ENCODE measurements at places on chromosomes 7 and 10.

GRCh38 chr7:31095286-31096197 lies 43.4 kb downstream of the ADCYAP1R1 start:
- DNase-seq, result no peak

GRCh38 chr10:100114976-100115770 lies 33.5 kb upstream of the CPN1 start:
- no peak for DNase-seq

DNA sequence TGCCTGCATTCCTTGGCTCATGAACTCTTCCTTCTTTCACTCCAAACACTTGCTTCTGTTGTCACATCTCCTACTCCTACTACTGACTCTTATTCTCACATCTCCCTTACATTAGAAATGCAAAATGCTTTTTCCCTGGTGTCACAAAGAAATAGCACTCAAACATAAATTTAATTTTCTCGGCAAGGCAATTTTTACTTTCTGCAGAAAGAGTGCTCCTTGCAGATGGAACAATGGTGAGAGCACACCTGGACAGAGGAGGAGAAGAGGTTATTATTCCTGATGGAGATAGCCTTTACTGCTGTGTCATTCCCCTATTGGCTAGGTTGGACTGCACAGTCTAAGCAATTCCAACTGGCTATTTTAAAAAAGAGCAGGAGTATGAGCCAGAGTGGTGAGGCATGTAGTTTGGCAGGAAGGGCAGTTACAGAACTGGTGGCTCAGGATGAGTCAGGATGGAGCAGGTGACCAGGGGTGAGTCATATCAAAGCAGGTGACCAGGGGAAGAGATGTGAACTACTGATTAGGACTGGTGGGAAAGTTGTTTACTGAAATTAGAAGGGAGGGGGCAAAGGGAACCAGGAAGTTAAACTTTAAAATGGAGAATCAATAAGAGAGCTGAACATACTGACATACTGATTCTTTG lies 52.9 kb downstream of the CYP2C9 start:
- no peak for DNase-seq

- no peak for DNase-seq
Observed at GRCh38 chr7:159034988-159035387, 109.7 kb downstream of the VIPR2 start.

DNA sequence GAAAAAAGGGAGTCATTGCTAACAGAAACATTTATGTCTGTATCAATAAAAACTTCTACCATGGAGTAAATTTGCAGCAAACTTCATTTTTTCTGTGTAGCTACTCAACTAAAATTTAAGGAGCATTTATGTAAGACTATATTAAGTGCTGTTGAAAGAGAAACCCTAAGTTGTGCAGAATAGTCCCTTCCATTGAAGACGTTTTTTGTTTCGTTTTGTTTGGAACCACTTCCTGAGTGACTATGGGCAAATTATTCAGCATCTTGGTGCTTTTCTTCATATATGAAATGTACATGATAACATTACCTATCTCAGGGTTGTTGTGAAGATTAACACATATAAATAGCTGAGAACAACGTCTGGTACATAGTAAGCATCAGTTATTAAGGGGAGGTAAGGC lies 24.3 kb downstream of the SEM1 start:
- DNase-seq, result no peak

DNA sequence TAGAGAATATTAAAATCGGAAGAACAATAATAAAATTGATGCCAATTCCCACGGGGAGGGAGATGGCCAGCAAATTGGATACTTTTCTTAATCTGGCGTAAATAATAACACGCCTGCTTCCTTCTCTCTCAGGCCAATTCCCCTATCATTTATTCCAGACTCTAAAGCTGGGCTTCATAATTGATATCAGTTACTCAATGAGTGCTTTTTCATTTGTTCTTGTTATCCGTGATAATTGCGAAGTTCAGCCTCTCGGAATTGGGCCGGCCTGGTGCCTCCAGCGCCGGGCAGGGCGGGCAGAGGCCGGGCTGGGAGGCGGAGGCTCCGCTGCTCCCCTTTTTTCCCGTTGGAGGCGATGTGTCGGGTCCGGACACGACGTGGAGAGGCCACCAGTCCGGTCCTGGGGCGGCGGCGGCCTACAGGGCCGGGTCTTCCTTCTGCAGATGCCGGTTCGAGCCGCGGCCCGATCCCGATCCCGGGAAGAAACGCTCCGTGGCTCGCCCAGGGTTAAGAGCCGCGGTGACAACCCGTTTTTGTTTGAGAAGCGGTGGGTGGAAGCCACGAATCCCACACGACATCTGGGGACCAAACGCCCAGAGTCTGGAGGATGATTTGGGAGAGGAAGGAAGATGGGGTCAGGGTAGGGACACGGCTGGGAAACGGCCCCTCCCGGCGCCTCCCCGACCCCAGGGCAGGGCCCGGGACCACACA lies 13.6 kb downstream of the UNCX start:
- DNase-seq, result no peak

DNA sequence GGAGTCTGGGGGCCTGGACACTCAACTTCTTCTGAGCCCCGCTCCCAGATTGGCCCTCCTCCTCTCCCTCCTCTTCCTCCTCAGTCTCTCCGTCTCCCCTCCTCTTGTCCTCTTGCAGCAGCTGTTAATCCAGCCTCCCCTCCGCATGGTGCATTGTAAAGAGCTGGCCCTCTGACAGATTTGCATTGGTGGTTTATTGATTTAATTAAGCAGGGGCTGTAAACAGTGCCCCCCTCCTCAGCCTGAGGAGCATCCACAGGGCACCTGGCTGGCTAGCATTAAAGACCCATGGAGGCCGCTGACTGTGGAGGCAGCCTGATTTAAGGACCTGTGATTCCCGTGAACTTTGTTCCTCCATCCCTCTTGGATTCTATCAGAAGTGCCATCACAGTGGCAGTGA lies 28.9 kb upstream of the PCBD1 start:
- no peak for DNase-seq

DNA sequence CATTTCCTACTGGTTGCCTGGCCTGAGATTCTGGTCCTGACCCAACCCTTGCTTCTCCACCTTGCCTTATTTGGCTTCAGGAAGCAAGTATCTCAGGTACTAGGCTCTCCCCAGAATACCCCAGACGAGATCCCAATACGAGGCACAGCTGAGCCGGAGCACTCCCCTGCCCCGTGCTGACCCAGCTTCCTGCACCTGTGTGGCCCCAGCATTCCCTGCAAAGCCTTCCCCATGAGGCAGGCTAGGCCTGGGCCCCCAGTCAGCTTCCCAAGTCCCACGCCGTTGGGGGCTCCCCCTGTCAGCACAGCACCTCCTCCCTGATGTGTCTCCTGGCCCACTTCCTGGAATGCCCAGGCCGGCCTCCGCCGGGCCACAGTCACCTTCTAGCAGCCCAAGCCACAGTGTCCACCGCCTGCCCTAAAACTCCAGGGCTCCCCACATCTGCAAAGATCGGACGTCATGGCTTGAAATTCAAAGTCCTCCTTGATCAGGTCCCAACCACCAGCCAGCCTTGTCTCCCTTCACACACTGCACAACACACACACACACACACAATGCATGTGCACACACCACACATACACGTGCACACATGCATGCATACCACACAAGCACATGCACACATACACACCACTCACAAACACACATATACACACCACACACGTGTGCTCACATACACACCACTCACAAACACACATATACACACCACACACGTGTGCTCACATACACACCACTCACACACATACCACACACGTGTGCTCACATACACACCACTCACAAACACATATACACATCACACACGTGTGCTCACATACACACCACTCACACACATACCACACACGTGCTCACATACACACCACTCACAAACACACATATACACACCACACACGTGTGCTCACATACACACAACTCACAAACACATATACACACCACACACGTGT lies 78.9 kb upstream of the FOXK1 start:
- DNase-seq, result no peak

- DNase-seq, result no peak
Observed at GRCh38 chr10:72105710-72106109, 17.4 kb upstream of the SPOCK2 start.

- DNase-seq, result no peak
Observed at GRCh38 chr10:49540056-49540797, 1.3 kb upstream of the ERCC6 start.

GRCh38 chr7:76220185-76221057 lies 18.7 kb downstream of the SRRM3 start:
- peak; percentile 59 for DNase-seq

GRCh38 chr7:1987084-1987535 lies 245.6 kb downstream of the MAD1L1 start:
- no peak for DNase-seq

DNA sequence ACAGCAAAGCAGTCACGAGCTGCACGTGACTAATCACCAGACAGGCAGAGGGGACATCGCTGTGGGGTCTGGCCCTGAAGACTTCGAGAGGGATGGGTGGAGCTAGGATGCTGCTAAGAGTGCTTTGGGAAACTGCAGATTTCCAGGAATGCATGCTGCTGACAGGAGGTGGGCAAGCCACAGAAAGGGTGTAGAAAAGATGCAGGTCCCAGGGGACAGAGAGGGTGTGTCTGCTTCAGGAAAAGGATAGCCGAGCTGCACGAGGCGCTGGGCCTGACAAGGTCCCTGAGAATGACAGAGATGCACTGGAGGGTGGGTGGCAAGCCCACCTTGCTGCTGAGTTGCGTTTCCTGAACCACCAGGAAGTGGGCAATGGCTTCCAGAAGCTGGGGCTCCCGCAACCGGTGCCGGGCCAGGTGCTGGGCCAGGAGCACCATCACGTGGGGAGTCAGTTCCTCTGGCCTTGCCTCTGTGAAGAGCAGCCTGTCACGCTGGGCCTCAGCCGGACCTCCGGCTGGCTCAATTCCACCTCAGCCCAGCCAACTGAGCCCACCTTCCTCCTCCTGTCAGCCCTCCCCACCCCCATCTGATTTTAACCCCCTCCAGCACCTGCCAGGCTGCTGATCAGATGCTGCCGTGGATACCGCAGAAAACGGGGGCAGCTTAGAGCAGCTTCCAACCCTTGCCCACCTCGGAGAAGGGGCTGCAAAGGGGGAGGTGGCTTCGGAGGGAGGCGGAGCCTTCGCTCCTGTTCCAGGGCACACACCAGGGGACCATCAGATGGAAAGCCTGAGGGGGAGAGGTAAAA lies 2.2 kb downstream of the FASTK start:
- DNase-seq, result no peak

DNA sequence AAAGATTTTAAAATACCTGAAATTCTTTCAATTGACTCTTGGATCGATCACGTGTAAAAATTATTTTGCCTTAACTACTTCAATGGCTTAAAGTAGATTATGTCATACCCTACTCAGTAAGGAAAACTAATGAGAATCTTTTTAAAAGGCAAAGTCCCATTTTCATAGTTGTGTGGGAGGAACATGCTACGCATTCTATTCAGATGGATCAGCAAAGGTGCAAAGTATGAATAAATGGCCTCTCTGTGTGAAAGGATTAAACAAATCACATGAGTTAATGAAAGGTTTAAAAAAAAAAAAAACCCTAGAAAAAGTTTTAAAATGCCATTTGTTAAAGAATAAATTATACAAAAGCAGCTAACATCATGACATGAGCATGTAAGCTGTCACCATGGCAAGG lies 77.1 kb downstream of the ENO4 start:
- DNase-seq, result no peak

GRCh38 chr7:127391591-127392181 lies 822 bp downstream of the ZNF800 start:
- DNase-seq, result no peak

GRCh38 chr7:17434191-17434590 lies 135.7 kb downstream of the AHR start:
- no peak for DNase-seq

DNA sequence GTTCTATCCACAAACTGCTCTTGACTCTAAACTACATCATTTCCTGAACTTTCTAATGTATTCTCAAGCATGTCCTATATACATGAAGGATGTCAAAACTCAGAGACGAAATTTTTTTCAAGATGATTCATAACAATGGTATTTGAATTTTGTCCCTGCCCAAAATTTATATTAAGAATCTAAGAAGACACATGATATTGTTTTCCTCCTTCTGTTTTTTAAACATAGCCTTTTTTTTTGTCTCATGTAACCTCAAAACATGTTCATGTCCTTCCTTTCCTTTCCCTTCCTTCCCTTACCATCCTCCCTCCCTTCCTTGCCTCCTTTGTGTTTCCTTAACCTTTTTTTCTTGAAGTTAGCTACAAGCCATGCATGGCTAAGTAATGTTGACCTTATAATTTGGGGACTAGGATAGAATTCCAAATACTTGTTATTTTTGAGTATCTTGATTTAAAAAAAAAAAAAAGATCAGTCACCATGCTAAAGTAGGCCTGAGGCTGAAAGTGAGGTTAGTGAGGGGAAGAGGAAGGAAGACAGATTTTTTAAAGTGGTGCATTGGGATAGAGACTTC lies 163.0 kb downstream of the SUGCT start:
- DNase-seq, result no peak

- DNase-seq, result no peak
Observed at GRCh38 chr10:122096705-122097104, 107.7 kb downstream of the TACC2 start.

DNA sequence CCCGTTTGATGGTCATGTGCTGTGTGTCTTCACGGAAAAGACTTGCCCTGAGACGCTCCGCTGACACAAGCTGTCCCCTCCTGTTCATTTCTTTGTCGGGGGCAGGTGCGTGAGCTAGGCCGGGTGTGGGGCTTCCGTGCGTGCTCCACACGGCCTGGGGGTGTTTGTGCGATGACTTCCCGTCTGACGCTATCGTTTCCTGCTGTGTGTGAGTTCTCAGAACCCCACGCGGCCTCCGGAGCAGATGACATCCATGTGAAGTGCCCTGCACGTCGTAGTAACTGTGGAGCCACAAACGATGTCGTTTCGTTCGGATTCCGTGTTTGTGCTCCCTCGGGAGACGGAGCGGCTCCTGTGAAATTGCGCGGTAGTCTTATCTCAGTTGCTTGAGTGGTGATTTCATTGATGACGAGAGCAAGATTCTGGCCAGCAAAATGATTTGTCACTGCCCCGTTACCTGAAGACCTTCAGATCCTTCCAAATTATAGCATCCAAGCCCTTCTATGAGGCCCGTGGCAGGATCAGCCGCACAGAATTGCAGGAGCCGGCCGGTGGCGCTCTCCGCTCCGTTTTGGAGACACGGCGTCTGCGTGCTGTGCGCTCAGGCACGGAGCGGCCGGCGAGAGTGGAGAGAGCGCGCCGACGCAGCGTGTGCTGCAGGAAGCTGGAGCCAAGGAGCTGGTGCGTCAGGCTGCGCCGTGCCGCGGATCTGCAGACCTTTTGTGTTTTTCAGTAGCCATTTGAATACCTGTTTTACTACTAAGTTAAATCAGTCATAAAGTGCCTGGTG lies 94.9 kb downstream of the NKX6-2 start:
- DNase-seq, result no peak

GRCh38 chr10:97888641-97889262 lies 39.1 kb downstream of the GOLGA7B start:
- DNase-seq, result peak; percentile 70

GRCh38 chr7:84060760-84061261 lies 133.8 kb downstream of the SEMA3A start:
- no peak for DNase-seq

DNA sequence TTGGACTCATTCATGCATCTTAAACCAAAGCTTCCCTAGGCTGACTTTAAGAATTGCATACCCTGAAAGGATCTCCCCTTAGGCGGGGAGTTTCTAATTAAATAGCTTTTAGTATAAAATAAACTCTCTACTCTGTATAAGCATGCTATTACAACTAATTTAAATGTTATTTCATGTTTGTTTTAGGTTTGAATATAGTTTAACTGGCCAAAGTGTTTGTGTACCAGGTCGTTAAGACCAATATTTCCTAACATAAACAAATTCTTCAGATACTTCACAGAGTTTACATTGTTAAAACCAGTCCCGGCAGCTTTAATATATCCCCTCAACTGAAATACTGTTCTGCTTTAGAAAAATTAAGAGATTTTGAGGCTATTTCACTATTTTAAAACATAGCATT lies 2.3 kb downstream of the GLI3 start:
- DNase-seq, result no peak

- no peak for DNase-seq
Observed at GRCh38 chr10:127013211-127013656, 108.0 kb downstream of the DOCK1 start.
